EL (cell line): ENCODE measurements at places on chromosomes 11 and 22.

GRCh38 chr11:60831501-60832079, 10.3 kb upstream of the CCDC86 start:
- peak; percentile 66 for DNase-seq

GRCh38 chr11:61567286-61568061, 13.4 kb downstream of the SYT7 start:
- DNase-seq: peak; percentile 64

DNA sequence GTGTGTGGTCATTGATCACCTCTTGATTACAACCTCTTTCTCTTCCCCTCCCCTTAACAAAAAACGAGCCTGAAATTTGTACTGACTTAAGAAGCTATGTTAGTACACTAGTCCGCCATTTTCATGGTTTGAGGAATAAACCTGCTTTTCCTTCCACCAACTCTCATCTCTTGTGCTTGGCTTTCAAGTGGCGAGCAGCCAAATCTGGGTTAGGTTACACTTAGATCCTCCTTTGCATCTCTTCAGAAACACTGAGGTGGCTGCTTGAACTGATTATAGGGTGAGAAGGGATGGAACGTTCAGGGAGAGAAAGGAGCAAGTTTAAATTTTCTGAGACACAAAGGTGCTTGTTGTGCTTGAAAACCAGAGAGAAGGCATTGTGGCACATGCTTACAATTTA, 2171.4 kb downstream of the LRRC4C start:
- DNase-seq: no peak

- no peak for DNase-seq
Observed at GRCh38 chr11:95466416-95466815, 235.4 kb upstream of the SESN3 start.

- no peak for DNase-seq
Observed at GRCh38 chr11:2385156-2386151, 8.3 kb downstream of the CD81 start.

GRCh38 chr22:44330744-44331660, 18.3 kb upstream of the SHISAL1 start:
- no peak for DNase-seq

- DNase-seq: no peak
Observed at GRCh38 chr22:40685406-40685805, 6.1 kb downstream of the MCHR1 start.

- DNase-seq: no peak
Observed at GRCh38 chr22:41302021-41302767, 869 bp downstream of the ZC3H7B start.

DNA sequence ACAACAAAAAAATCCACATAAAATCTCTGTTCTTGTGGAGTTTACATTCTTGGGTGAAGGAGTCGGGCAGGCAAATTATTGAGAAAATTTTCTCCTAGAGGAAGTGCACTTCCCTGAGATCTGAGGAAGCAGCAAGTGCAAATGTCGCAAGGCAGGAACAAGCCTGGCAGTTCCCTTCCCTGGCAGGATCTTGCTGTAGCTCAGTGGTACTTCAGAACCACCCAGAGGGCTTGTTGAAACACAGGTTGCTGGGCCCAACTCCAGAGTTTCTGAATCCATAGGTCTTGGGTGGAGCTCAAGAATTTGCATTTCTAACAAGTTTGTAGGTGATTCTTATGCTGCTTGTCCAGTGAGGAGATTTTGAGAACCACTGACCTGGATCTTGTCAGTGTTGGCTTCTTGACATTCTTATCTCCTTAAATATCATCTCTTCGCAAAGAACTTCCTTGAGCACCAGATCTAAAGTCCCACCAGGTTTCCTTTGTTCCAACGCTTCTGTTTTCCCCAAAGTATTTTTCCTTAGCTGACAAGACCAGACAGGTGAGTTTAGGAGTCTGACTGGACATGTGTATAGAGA, 9.6 kb downstream of the QSER1 start:
- DNase-seq: no peak

DNA sequence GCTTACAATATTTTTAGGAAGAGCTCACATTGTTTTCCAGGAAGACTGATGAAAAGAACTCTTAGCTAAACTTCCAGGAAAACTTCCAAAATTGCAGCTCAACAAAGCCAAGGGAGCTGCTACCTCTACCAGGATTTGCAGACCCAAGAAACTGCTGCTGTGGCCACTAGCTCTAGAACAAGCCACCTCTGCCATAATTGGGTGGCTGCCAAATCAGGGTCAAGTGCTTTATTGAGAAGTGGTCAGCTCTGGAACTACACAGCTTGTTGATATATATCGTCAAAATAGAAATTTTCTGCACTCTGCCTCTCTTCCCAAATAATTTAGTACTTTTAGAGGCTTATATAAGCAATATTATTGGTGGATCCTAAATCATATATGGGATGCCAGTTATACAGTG, 371.8 kb upstream of the CHORDC1 start:
- no peak for DNase-seq

DNA sequence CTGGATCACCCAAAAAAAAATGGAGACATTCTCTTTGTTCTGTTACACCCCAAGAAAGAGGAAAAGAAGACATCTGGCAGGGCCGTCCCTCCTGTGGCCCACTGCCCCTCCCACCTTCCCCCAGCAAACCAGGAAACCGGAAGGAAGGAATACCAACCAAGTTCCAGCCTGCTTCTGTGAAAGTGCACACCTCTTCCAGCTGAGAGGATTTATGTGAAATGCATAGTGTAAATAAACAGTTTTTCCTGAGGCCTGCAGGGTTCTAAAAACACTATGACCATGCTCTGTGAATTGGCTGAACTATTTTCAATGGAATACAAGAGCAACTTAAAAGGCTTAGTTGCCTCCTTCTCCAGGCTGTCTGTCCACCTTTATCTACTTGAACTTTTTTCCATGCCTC, 50.0 kb upstream of the CHST1 start:
- DNase-seq: no peak

DNA sequence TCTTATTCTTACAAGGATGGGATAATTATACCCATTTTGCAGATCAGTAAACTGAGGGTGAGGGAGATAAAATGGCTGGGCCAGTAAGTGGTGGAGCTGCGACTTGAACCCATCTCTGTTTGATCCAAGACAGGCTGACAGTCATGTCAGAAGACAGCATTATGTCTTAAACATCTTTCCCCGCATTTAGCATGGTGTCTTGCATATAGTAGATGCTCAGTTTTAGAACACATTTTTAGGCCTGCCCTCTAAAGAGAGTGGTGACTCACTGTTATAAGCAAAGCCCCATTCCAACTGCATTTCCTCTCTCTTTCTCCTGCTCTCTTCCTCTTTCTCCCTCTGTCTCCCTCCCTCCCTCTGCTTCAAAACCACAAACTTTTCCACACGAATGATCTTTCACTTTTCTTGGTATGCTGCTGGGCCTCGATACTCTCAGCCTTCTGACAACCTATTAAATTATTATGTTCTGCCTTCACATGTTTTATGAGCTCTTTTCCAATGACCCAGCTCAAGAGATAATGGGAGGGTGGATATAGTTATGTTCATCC, 25.2 kb downstream of the CWC15 start:
- DNase-seq: peak; percentile 75

- DNase-seq: no peak
Observed at GRCh38 chr11:66881927-66882452, 25.1 kb downstream of the LRFN4 start.

- no peak for DNase-seq
Observed at GRCh38 chr11:69483691-69484426, 2.4 kb downstream of the LINC01488 start.

GRCh38 chr11:17988465-17988864, 24.4 kb downstream of the SERGEF start:
- DNase-seq: no peak

DNA sequence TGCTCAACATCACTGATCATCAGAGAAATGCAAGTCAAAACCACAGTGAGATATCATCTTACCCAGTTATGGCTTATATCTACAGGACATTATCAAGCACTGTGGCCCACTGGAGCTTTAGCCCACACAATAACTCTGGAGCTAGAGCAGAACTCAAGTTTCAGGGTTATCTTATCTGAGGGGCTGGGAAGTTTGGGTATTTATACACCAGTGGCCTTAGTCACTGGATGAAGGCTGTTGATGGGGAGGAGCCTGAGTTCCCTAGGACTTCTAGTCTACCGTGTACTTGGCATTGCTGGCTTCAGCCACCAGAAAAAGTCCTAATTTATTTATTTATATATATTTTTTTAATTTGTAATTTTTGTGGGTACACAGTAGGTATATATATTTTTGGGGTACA, 19.3 kb downstream of the HSD17B12 start:
- DNase-seq: no peak

- no peak for DNase-seq
Observed at GRCh38 chr11:85961930-85962363, 106.8 kb downstream of the CCDC83 start.

DNA sequence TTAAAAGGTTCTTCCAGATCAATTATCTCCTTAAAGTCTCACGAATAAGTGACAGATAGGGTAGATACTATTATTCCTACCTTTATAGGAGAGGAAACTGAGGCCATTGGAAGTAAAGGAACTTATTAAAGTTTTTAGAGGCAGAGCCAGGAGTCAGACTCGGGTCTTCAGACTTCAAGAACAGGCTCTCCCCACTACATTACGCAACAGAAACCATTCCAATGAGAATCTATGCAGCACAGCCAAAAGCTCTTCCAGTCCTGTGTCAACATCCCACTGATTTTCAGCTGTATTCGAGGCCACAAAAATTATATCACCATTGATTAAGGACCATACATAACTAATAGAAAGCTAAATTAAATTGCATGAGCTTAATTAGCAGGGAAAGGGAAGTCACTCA, 77.4 kb downstream of the RELT start:
- DNase-seq: no peak

DNA sequence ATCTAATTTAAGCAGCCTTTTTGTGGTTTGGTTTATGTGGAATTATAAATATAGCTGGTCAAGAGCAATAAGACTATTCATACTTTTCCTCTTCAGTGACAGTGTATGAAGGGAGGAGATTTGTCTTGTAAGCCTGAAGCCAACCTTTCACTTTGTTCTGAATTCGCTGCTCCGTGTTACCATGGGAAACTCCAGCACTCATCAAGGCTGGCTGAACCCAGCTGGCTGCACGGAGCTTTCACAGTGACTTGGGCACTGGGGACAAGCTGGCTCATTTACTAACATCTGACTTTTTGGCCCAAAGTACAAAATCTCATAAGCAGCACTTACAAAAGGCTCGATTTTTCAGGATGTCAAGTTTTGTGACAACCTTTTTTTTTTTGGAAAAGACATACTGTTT, 120.4 kb upstream of the GRIA4 start:
- peak; percentile 2 for DNase-seq

DNA sequence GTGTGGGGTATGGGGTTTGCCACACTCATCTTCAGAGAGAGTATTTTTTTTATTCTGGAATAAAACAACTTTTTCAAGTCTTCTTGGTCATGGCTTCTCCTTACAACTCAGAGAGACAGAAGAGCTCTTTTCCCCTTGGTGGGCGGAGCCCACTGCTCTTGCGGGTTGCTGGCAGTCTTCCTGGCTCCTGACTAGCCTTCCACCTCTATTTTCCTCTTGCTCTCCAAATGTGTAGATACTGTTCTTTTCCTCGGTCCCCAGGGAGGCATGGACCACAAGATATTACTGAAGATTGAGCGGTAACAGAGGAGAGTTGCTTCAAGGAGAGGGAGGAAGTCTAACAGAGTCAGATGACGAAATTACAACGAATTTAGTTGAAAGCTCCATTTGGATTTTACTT, 210.6 kb downstream of the NTM start:
- no peak for DNase-seq

- DNase-seq: no peak
Observed at GRCh38 chr11:80188076-80188627, 747.3 kb upstream of the TENM4 start.

DNA sequence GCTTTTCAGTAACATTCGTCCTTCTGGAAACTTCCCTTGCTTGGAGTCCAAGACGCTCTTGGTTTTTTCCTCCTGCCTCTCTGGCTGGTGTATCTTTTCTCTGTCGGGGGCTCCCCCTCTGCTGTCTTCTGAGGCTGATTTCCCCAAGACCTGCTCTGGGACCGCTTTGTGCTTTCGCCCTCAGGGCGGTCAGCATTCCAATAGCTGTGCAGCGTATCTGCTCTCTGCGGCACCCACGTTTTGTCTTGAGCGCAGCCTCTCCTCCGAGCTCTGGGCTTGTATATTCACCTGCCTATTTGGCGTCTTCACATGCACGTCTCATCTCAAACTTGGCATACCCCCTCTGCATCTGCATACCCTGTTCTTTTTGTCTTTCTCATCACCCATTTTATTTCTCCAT, 2.4 kb downstream of the GTSE1 start:
- no peak for DNase-seq

- no peak for DNase-seq
Observed at GRCh38 chr11:87368151-87368550, 330.4 kb downstream of the TMEM135 start.

GRCh38 chr11:21634956-21635355, 557.9 kb upstream of the ANO5 start:
- no peak for DNase-seq

DNA sequence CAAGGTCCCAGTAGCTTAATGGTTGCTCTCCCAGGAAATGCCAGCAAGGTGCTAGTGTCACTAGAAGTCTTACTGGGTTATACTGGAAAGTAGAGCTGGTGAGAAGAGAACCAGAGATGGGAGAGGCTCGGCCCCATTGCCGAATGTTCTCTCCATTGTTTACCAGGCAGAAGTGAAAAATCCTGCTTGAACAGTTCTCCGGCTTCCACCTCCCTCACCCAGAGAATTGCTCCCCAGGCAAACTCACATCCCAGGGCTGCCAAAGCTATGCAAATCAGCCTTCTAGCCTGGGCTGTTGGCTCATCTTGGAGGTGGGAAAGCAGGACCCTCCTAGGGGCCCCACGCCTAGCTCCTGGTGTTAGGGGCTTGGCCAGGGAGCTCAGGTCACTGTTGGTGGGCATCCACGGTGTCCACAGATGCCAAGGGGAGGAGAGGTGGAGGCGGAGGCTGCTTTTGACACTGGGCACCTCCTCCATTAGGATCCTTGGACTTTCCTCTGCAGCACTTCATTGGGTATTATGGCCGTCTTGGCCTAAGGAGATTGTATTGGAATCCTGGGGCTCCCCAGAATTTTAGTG, 20.1 kb downstream of the POU2F3 start:
- DNase-seq: no peak

DNA sequence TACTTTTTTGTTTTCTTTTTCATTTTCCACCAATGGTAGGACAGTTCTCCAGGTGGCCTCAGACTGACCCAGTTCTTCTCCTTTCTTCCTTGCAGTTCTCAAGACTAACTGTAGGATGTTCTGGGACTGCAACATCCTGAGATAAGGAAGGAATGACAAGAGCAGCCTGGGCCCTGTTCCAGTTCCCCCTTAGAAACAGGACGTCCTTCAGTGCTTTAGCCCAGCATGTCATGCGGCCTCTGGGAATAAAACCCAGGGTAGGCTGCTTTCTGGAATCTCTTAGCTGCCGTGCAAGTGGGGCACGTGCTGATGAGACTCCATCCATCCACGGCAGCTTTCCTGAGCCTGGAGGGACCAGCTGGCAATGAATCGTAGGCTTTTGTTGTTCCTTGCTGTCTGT, 24.0 kb upstream of the CADM1 start:
- no peak for DNase-seq

DNA sequence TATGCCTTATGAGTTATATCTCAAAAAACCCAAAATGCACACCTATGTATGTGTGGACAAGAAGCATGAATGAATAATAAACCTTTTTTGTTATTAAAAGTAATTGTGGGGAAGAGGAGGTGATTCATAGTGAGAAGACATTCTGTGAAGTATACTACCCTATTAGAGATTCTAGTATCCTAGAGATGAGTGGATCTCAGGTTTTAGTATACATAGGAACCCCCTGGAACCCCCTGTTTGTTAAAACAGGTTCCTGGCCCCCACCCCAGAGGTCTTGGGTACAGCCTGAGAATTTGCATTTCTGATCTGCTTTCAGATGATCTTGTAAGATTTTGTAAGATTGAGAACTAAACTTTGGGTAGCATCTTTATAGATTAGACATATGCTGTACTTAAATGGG, 17.5 kb downstream of the NUCB2 start:
- no peak for DNase-seq
